Bronchus fibroblast of lung (primary cell): ENCODE measurements at places on chromosomes 3 and 15. TPM values are rescaled to one million over a fixed set of nuclear protein-coding genes. Genes with fewer than 3 reads are reported as not detected.

Gene SPINT1
- 2.5 and 4.3 TPM in 2 replicates for total RNA-seq

Gene MASP1
- total RNA-seq, result 1.8 and 2.4 TPM in 2 replicates

Gene PLIN1
- total RNA-seq, result 0.15 TPM in 1 of 2 replicates, not detected in the other

Gene ZBBX
- total RNA-seq, result not detected in 2 replicates

Gene DLEC1
- total RNA-seq, result not detected in 2 replicates

Gene CHRM5
- total RNA-seq, result not detected in 2 replicates

Gene TEX55
- total RNA-seq, result not detected in 2 replicates

Gene NTRK3
- not detected in 2 replicates for total RNA-seq

Gene GOLGA6L1
- not detected in 2 replicates for total RNA-seq

Gene LYSMD2
- 4.8 and 5.4 TPM in 2 replicates for total RNA-seq

Gene KLF15
- total RNA-seq, result 3.2 and 3.3 TPM in 2 replicates

Gene ELP6
- total RNA-seq, result 40.0 and 48.6 TPM in 2 replicates

Gene IMPG2
- under 0.01 TPM in 2 replicates for total RNA-seq

Gene DPH6
- total RNA-seq, result 8.7 and 9.7 TPM in 2 replicates

Gene HCLS1
- 0.89 and 1.2 TPM in 2 replicates for total RNA-seq

Gene PP2D1
- total RNA-seq, result not detected in 2 replicates

Gene INAFM2
- total RNA-seq, result 4.3 and 4.4 TPM in 2 replicates

Gene MESP2
- 0.45 and 1.3 TPM in 2 replicates for total RNA-seq

Gene MORF4L1
- 321 and 331 TPM in 2 replicates for total RNA-seq

Gene LRRC31
- not detected in 2 replicates for total RNA-seq

Gene KIF15
- total RNA-seq, result 14.4 and 15.5 TPM in 2 replicates

Gene HHATL
- not detected in 2 replicates for total RNA-seq

Gene DUSP7
- total RNA-seq, result 15.5 and 16.5 TPM in 2 replicates

Gene MOBP
- not detected in 2 replicates for total RNA-seq

Gene LRRC28
- 23.9 and 26.4 TPM in 2 replicates for total RNA-seq

Gene CMTM8
- total RNA-seq, result 1.0 and 1.5 TPM in 2 replicates

Gene PFKFB4
- 8.9 and 12.3 TPM in 2 replicates for total RNA-seq

Gene RHCG
- not detected in 2 replicates for total RNA-seq

Gene ATP2B2
- not detected in 2 replicates for total RNA-seq

Gene SMCO1
- 0.15 and 0.34 TPM in 2 replicates for total RNA-seq
